Stimulated activated CD4-positive, alpha-beta T cell treated with anti-CD3 and anti-CD28 coated beads, TNF-alpha, amount 100 ng/mL, for 4 hours (primary cell): ENCODE measurements at places on chromosomes 3 and 15.

GRCh38 chr3:160546727-160547126 is 18.6 kb downstream of the KPNA4 start:
- no peak for DNase-seq

DNA sequence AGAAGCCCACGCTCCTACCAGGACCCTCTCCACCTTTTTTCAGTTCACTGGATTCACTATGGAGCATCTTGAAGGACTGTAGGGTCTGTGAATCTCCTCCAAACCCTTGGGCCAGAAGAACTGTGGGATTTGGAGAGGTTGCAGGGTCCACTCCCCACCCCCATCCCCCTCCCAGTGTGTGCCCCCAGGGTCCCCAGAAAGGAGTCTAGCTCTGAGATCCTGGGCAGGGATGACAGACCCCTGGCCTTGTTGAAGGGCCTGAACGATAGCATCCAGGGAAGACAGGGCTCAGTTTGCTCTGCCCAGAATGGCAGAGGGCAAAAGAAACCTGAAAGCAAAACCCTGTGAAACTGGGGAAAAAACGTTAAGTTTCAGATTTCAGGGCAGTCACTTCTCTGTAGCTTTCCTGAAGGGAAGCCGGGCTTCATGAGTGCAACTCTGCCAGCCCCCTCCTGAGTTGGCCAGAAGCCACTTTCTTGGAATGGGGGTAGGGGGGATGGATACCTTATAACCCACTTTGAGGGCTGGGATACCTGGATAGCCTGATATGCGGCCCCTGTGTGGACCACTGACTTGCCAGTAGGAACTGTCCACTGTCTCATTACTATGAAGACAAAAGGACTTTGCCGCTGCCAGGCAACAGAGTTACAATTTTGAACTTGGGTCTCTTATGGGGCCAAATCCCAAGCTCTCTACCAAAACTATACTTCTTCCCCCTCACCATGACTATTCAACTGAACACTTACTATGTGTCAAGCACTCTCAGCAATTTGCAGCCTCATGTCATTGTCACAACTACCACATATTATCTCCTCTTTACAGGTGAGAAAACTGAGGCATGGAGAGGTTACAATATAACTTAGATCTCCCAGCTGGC is 1.6 kb upstream of the CISH start:
- no peak for DNase-seq

- no peak for DNase-seq
Measured at GRCh38 chr3:347581-347980, 151.0 kb downstream of the CHL1 start.

DNA sequence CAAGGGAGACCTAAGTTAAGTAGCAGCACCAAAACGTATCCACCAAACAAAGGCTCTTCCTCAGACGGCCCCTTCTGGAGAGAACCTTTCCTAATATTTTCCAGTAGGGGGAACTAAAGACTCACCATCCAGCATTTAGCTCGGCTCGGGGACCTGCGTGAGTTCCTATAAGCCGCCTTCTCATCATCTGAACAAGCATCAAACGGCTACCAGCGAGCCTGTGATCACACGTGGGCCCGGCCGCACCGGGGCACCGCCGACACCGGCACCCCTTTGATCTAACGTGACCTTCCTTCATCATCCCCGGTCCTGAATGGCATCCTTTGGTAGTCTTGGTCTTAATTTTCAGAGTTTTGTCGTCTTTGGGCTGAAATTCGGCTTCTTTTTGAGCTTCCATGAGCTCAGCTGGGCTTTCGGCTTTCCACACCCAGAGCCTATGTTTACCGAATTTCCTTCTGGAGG is 1.4 kb upstream of the ROBO2 start:
- DNase-seq = no peak

- DNase-seq = no peak
Measured at GRCh38 chr15:74613089-74613952, 2.3 kb upstream of the CLK3 start.

- no peak for DNase-seq
Measured at GRCh38 chr3:5115506-5116162, 6.5 kb upstream of the ARL8B start.

DNA sequence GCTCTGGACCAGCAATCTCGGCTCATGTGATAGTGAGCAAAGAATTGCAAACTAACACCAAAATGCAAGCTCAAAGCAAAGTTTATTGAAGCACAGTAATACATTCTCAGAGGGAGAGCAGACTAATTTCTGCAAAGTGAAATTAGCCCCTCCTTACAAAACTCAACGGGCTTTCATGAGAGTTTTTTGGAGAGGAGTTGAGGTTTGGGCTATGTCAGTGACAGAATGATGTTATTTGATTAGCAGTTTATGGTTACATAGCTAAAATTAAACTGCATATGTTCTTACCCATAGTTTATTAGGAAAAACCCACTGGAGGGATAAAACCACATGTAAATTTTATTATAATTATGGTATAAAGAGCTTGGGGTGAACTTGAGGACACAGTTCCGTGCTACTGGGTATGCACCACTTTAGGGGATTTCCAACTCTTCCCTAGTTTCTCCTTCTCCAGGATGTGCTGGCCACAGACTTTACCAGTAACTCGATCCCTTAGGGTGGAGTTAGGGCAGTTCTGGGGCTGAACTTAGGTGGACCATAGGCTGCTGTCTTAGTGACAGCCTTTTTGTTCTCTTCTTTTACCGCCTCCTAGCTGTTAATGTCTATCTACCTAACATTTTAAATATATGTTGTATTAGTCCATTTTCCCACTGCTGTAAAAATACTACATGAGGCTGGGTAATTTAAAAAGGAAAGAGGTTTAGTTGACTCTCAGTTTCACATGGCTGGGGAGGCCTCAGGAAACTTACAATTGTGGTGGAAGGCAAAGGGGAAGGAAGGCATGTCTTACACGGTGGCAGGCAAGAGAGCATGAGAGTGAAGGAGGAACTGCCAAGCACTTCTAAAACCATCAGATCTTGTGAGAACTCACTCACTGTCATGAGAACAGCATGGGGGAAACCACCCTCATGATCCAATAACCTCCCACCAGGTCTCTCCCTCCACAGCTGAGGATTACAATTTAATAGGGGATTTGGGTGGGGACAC is 8.9 kb upstream of the AADACL2 start:
- no peak for DNase-seq

DNA sequence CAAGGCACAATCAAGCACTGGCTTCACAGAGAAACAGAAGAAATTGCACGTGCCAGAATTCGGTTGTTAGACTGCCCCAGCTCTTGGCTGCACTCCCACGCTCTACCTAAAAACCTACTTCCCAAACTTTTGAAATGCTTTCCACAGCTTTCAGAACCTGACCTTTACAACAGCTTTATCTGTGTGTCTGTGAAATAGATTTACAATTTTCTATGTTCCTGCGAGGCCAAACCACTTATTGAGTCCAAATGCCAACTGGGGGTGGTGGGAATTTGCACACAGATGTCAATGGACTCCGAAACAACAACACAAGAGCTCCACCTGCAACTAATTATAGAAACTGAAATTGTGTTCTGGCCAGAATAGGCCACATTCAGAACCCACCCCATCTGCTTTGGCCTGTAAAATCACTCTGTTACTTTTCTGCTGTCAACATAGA is 44.6 kb downstream of the ERC2 start:
- no peak for DNase-seq

- no peak for DNase-seq
Measured at GRCh38 chr15:67138891-67139855, 73.8 kb downstream of the SMAD3 start.

DNA sequence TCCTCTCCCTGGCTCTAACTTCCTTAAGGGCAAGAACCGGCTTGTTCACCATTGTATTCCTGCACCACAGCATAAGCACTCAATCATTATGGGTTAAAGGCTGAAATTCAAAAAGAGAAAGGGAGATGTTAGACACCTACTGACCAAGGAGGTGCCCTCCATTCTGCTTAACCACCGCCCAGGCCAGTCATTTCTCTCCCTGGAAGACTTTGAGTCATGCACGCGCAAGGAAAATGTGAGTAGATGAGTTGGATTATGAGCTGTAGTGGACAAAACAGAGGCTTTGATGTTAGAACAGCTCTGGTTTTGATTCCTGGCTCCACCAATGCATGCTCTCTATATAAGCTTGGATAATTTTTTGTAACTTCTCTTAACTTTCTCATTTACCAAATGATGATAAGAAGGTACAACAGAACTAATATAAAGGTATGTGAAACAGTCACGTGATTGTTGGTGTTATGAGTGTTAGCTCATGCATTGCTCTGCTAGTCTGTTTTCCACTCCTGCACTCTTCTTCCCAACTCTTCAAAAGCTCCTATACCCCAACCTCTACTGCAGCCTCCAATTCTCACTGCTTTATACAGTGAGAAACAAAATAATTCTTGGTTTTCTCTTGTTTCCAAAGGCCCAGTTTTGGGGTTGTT is 148.4 kb upstream of the ATP11B start:
- no peak for DNase-seq

DNA sequence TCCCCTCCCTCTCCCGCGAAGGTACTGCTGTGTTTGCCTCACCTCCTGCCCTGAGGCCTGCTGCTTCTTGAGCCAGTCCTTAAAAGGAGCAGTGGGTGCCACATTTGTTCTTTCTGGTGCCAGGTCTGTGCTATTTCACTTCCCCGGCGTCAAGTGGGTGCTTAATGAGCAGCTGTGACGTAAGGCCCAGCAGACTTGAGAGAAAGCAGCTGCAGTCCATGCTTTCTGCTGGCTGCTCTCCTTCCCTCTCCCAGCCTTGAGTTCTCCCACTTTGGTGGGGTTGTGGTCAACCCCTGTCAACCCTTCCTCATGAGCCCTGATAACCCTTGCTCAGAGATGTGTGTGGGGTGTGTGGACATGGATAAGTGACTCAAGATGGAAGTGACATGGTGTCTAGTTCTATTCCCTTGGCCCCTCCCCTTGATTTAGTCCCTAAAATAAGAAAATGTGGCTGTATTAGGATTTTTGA is 6.9 kb downstream of the INAFM2 start:
- DNase-seq = no peak

GRCh38 chr3:49020330-49021212 is 1.4 kb upstream of the NDUFAF3 start:
- DNase-seq = no peak

- DNase-seq = no peak
Measured at GRCh38 chr3:107521469-107522059, 1.2 kb upstream of the BBX start.

DNA sequence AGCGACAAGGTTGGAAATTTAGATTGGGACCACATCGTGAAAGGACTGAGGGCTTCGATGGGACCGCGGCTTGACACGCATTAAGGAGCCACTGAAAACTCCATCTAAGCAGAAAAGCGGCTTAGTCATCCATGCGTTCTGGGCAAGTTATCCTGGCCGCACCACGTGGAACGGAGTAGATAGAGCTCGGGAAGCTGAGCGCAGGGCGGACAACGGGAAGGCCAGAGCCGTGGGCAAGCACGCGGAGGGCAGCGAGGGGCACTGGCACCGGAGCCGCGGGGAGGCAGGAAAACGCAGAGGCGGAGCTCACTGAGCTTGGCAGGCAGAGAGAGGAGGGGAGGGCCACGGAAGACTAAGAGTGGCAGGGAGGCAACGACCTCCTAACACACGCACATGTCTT is 61.3 kb upstream of the VGLL4 start:
- DNase-seq = no peak

DNA sequence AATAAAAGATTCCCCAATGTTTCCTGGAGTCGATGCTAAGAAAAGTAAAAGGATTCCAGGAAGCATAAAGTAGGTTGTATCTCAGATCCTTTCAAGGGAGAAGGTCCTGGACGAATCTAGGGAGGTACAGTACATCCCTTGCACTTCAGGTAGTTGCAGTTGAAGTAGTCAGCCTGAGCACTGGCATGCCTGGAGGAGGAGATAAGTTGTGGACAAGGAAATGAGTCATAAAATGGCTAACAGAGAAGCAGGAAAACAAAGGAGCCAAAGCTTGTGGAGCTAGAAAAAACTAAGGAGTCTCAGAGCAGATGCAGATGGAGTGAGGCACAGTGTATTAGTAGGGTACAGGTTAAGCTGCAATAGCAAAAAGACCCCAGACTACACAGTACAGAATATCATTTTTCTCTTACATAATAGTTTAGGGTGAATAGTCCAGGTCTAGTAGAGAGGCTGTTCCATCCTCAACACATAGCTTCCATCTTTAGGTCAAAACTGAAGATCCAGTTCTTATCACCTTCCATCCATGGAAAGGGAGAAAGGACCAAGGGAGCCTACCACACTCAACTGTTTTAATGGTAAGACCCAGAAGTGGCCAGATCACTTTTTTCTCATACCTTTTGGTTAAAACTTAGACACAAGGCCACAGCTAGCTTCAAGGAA is 41.3 kb downstream of the COL6A5 start:
- DNase-seq = no peak

- peak; percentile 12 for DNase-seq
Measured at GRCh38 chr15:81106560-81106959, 27.5 kb upstream of the CFAP161 start.

GRCh38 chr3:124206225-124207055 is 214.5 kb upstream of the ROPN1 start:
- DNase-seq = no peak

DNA sequence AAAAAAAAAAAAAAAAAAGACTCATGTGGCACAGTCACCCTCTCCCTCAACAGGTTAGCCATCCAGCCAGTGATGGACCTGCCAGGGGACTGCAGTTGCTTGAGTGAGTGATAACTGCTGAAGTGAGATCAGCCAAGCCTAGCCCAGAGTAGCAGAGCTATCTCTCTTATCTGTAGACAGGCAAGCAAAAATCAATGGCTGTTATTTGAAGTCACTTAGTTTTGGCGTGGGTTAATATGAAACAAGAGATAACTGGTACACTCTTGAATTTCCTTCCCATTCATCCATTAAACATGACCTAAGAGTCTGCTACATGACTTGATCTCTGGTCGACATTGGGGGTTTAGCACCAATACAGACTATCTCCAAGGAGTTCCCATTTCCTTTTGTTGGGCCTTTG is 51.2 kb upstream of the TNIK start:
- DNase-seq = no peak

- DNase-seq = no peak
Measured at GRCh38 chr3:57015350-57015729, 45.1 kb upstream of the SPATA12 start.

DNA sequence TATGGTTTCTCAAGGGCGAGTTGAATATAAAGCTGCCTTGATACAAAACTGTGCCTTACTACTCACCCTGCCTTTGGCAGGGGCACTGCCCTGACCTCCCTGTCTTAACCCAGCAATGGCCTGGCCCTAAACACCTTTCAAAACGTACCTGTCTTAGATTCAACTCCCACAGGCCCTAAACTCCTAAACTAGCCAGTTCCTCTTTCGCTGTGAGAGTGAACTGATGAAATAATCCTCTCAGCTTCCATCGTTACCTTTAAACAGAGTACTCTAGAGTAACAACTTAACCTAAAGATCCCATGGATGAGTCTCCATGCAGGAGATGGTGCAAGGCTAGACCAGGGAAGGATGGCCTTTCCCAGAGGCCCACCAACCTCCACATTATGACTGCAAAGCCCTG is 133.0 kb upstream of the THBS1 start:
- DNase-seq = no peak
